ENCODE measurements at places on chromosomes 6 and 20.

GRCh38 chr6:2237001-2237400, 8.4 kb downstream of the GMDS start:
- DNase-seq: peak; percentile 50

DNA sequence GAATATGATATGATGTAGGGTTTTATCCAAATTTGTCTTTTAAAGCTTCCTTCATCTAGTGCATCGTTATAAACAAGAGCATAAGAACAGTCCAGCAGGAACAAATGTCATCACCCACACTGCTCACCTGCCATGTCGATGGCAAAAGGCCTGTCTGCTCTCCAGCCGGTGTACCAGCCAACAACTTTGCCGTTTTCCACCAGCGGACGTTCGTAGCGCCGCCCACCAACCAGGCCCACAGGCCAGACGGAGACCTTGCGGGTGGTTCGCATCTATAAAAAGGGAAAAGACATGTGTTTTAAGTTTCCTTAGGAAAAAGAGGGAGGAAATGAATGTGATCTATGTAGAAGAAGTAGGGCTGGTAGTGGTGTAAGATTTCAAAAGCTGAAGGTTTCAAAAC, 62.9 kb downstream of the B3GAT2 start:
- no peak for DNase-seq

DNA sequence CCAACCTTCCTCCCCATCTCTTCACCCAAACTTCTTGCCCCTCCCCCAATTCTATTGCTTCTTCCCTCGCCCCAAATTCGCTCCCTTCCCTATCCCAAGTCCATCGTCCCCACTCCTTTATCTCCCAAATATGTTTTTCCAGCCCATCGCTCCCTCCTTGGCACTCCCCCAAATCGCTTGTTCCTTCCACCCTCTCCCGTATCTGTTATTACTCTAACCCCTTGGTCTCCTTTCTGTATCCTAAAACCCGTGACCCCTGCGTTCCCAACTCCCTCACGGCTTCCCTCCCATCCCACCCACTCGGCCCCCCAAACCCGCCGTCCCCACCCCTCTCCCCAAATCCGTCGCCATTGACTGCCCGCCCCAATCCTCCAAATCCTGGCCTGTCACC, 584 bp downstream of the MTCH1 start:
- DNase-seq: no peak

DNA sequence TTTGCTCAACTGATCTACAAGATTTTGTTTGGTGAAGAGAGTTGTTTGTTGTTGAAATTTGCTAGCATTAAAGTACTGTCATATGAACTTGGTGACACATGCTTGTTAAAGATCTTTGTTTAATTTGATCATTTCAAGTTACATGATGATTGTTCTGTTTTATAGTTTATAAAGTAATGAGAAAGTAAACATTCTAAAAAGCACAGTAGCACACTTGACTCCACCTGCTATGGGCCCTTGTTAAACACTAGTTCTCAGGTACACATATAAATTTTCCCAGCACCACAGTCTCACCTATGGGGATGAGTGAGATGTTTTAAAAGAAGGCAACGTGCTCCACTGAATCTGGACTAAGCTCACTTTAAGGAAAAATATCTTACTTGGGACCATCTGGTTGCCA, 14.1 kb downstream of the MCHR2 start:
- no peak for DNase-seq

GRCh38 chr6:13438126-13438525, 49.3 kb downstream of the GFOD1 start:
- no peak for DNase-seq

GRCh38 chr6:39787322-39787721, 4.9 kb upstream of the DAAM2 start:
- no peak for DNase-seq

DNA sequence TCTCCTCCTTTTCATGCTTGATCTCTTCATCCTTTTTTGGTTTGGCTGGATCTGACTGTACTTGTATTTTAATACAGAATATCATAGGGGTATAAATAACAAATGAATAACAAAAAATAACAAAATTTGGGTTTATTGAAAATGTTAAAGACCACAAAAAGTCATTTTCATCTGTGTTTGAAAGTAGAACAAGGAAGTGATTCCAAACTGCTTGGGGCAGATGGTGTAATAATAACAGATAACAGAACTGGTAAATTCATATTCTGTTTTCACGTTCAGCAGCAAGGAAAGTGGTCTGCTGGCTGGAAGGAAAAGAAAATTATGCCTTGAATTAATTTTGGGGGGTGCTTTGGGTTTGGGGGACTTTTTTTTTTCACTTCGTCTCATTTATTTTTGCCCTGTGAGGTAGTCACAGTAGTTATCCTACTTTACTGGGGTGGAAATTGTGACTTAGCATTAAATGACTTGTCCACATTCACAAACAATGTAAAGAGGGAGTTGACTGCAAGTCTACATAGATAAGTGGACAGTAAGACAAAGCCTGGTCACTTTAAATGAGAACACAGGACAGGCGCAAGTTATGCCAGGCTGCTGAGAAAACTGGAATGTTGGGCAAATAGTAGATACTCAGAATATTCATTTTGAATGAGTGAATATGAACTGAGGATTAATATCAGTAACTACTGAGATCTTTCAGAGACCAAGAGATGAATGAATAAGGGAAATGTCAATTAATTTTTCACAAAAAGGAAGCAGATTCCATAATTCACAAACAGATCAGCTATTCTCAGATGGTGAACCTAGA, 193.9 kb upstream of the CITED2 start:
- no peak for DNase-seq

- DNase-seq: no peak
These were observed 63.3 kb downstream of the FAM50B start for GRCh38 chr6:3912361-3913076.

DNA sequence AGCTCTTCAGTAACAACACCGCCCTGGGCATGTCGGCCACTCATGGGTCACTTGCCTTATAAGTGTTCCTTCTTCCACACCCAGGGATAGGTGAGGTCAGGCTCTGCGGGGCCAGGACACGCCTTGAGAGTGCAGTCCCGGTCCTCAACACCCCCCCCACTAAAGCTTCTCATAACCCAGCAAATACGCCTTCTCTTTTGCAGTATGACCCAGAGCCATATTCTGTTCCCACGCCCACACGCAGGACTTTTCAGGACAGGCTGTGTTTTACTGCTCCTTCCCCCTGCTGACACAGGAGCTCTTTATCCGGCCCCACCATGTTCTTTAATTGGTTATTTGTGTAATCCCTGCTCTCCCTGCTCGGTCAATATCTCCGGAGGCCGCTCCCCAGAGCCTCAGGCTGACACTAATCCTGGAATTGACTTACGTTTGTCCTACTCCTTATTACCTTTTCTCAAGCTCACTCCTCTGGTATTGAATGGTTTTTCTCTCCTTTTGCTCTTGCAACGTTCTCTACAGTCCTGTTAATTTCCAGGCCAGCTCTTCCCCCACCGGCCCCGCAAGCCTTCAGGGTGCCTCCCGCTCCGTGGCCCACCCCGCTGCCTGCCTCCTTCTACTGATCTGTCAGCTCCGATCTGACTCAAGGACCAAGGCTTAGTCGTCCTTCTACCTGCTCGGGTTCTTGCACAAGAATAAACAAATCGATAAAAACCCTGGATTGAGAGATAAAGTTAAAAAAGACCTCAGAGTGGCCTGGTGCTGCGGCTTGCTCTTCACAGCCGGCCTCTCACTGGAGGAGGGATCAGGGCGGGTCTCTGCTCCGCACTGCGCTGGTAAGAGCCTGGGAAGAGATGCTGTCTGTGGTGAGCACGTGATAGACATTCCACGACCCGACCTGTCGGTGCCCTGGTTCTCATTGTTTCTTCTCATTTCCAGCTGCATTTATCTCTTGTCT, 357.5 kb downstream of the ZFAND3 start:
- DNase-seq: no peak

DNA sequence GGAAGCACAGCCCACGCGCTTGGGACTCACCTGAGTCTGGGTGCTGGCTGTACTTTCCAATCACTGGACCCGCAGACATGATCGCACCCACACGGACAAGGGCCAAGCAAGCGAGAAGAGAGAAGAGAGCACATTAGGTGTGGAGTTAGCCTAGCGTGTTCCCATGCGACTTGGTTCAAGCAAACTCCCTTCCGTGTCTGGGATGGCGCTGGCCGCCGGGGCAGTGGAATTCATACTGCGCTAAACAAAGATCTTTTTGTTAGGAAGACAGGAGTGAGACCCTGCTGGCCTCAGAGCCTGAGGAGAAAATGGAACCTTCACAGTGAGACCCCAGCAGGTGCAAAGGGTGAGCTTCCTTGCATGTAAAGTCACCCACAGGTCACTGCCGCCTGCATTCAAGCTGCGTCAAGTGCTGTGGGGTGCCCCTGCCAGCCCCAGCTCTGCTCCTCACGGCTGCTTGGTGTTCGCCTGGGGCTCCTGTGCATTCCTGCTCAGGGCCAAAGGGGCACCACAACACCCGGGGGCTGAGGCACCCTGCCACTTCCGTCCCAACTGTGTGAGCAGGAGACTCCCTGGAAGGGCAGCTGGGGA, 26.4 kb downstream of the PSMG4 start:
- DNase-seq: no peak

GRCh38 chr6:169692516-169692915, 9.3 kb downstream of the WDR27 start:
- no peak for DNase-seq

GRCh38 chr6:16129623-16130401, 926 bp downstream of the MYLIP start:
- DNase-seq: peak; percentile 50

DNA sequence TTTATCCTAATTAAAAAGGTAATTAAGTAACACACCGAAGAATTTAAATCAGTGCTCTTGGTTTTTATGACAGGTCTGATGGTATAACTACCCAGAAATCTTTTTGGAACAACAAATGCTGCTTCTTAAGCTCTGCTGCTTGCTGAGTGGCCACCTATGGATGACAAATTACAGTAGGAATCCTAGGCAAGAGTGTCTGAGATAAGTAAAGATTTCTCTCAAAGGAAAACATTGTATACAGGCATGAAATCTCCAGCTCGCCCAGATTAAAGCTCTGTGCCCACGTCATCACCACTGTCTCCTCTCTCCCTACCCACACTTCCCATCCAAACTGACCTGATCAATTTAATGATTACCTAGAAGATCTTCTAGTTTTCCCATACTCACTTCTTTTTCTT, 1083.0 kb upstream of the MAP3K7 start:
- DNase-seq: no peak

DNA sequence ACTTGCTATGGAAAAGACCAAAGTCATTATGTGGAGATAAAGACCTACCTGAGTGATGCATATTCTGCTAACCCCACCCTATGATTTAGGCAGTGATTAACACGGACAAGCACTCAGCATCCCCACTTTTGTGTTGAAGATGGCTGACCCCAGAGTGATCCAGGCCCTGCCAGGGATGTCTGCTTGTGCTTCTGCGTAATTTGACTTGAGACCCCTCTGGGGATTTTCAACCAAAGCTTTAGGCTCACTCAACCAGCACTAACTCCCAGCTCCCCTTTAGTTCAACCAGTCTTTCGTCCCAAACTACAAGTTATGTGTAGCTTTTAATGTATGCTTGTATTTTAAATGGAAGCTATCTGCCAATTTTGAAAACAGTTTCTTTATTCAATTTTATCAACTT, 538.0 kb upstream of the ID4 start:
- DNase-seq: no peak

DNA sequence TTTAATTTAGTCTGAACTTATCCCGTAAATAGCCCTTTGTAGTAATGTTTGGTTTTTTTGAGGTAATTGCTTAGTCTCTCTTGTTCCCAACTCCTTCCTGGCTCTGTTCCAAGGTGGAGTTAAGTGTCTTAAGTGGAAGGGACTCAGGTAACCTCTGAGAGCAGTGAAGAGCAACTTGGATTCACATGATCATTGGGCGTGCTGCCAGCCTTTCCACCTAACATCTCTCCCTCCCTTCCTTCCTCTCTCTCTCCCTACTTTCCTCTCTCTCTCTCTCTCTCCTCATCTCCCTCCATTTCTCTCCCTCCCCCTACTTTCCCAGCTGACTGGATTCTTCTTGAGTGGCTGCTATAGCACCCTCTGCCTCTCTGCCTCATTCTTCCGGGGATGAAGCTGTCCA, 232.9 kb upstream of the SASH1 start:
- no peak for DNase-seq

DNA sequence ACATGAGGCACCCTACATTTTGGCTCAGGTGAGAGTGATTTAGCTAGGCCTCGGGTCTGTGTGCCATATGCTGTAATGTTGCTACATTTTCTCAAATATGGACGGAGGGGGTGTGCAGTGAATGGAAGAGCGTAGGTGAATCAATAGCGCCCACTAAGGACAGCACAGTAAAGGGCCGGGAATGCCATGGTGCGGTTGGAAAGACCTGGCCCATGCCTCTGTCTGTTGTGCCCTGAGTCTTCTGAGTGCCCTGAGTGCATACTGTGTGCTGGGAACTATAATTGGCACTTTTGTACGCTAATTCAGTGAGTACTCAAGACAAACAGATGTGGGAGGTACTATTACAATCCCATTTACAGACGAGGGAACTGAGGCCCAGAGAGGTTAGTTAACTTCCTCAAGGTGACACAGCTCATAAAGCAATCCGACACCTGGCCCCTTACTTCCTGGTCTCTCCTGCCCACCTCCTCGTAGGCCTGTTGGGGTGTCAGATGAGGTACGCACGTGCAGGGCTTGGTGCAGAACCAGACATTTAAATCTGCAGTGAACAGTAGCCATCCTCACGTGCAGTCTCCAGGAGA, 17.3 kb downstream of the SLC22A1 start:
- no peak for DNase-seq

DNA sequence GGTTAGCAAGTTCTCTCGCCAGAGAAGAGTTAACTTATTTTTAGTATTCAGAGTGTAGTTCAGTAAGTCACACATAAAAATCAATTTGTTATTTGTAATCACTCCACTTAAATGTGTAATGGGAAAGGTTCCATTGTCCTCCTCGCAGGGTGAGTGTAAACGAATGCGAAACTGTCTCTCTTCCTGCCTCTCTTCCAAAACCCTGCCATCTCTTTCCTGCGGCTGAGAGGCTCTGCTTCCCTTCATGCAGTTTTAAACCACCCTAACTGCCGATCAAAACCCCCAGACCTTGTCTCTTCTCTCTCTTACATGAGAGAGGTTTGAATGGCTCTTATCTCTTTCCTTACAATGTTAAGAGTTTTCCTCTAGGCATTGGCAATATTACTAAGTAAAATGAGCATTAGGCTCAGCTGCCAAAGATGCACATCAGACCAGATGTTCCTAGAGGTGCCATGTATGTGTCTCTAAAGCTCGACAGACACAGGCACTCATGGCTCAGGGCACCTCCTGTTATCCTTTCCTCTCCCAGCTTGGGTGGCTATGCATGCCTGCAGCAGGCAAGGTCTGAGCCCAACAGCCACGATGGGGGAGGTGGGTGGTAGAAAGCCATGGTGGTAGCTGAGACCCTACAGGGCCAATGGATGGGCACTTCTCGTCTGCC, 91.2 kb downstream of the JARID2 start:
- no peak for DNase-seq

DNA sequence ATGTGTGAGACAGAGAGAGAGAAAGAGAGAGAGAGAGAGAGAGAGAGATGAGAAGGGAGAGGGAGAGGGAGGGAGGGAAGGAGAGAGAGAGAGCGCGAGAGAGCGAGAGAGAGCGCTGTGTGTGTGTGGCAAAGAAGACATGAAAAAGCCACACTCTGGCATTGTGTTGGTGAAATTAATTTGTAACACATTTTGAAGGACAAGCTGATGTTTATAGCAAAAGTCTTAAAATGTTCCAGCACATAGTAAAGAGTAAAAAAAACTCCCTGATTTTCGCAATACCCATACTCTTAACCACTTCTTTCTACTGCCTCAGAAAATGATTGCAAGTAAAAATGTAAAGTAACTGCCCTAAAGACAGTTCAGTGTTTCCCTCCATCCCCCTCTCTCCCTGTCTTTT, 56.7 kb downstream of the SLC22A1 start:
- DNase-seq: no peak

- no peak for DNase-seq
These were observed 51.8 kb downstream of the HECA start for GRCh38 chr6:139186692-139187091.
